ENCODE measurements at places on chromosomes 1 and 21.

DNA sequence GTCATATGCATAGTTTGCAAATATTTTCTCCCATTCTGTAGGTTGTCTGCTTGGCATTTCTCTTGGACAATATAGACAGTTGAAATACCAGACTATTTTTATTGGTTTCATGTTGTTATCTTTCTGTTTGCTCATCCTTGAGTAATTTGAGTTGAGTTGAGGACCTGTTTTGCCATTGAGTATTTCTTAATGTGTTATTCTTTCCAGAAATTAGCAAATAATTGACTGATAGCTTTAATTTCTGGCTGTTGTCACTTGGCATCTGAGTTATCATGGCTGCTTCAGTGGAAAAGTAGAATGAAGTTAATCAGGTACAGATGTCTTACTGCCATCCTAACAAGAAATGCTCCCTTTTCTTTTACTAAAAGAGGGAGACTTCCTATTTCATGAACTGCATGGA is 264.8 kb upstream of the DUSP10 start:
- DNase-seq = no peak

DNA sequence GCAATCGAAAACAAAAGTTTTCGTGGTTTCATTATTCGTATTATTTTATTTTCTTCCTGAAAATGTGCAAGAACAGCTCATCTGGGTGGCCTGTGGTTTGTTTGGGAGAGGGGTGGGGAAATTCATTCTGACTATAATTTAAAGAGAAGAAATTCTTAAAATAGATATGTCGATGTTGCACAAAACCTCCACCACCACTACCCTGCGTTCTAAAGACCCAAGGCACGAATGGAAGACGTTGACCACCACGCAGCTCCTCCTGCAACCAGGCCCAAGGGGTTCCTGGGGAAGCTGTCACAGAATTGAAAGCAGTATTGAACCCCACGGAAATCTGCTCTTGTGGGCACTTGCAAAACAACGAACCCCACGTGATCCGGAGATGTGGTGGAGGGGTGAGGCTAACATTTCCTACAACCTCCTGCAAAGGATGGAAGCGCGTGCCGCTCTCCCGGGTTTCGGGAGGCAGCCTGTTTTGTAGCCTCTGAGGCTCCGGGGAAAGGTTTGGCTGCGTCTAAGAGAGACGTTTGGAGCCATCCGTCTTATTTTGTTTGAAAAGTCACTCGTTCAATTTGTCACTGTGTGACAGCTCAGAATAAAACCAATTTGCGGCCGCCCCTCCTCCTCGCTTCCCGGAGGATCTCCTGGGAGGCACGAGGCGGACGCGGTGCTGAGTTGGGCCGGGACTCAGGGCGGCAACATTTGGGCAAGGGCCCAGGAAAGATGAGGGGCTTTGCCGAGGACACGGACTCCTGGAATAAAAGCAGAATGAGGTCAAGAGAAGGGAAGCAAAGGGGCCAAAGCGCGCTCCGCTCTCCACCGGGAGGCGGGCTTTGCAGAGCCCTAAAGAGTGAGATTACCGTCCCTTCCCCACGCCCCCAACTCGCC is 810 bp upstream of the HLX start:
- DNase-seq = peak; percentile 71

DNA sequence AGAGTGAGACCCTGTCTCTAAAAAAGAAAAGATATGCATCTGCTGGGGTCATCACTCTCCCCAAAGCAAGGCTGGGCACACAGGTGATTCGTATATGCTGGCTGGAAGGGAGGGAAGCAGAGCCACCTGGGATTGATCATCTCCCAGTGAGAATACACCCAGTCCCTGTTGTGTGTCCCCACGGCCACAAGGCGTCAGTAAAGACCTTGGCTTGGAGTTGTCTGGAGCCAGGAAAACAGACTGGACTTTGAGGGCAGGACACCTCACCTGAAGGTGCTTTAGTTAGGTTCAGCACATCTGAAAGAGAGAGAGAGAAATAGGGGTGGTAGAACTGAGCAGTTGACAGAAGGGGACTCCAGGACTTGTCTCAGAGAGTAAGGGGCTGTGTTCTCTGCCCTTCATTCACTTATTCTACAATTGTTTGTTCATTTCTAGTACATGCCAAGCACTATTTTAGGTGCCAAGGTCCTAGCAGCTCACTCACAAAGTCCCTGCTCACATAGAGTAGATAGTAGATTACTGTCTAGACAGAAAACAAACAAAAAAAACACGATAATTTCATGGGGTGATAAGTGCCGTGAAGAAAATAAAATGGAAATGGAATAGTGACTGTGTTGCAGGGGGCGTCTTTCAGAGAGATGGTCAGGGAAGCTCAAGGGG is 13.5 kb downstream of the CITED4 start:
- no peak for DNase-seq

- no peak for DNase-seq
These were observed 23.7 kb downstream of the PSMG1 start for GRCh38 chr21:39159342-39160063.

DNA sequence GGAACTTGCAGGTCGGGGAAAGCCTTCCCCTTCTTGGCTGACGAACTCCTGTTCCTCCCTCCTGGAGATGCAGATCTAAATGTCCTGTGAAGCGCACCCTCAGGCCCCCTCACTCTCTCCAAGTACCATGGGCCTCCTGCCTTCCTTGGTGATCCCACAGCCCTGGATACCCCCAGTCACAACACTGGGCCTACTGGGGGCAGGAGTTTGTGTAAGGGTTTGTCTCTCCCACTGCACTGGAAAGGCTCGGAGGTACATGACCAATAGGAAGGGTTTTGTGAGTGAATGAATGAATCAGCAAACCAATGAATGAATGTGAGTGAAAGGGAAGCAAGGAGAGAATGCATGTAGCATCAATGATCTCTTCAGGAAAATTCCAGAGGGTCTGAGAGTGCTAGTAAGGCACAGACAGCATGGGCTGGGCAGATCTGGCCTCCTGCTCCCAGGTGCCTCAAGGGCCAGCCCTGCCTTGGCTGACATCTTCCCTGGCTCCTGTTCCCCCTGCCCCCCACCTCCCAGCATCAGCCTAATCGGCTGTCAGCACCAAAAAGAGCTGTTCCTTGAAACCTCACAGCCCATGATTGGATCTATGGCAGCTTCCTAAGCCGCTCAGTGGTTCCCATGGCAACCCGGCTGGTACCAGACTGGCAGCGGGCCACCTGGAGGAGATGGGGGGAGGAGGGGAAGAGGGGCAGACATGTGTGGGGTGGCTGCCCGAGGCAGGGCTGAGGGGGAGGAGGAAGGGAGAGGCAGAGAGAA is 95.8 kb downstream of the VWA5B1 start:
- DNase-seq = no peak

GRCh38 chr1:228935855-228936727 is 200.8 kb downstream of the RHOU start:
- DNase-seq = no peak

- no peak for DNase-seq
These were observed 39.9 kb upstream of the GBP5 start for GRCh38 chr1:89312572-89312971.

GRCh38 chr1:9413877-9414213 is 121.2 kb downstream of the SPSB1 start:
- peak; percentile 76 for DNase-seq

GRCh38 chr21:45386336-45386727 is 18.6 kb upstream of the COL18A1 start:
- peak; percentile 48 for DNase-seq

- no peak for DNase-seq
These were observed 16.9 kb downstream of the MTARC1 start for GRCh38 chr1:220803401-220804201.

DNA sequence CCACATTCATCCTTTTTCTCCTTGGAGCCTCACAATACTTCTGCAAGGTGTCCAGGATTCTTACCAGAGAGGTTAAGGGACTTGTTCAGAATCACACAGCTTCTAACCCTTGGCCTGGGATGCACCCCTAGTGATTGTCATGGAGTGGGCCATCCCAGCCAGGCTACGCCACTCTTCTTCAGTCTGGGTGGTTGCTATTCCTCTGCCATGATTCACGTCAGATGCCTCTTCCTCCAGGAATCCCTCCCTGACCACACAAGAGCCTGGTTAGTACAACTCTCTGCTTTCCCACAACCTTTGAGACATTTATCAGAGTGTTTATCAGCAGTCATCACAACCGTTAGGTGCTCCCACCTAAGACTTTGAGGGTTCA is 121.8 kb downstream of the EPHB2 start:
- DNase-seq = no peak

DNA sequence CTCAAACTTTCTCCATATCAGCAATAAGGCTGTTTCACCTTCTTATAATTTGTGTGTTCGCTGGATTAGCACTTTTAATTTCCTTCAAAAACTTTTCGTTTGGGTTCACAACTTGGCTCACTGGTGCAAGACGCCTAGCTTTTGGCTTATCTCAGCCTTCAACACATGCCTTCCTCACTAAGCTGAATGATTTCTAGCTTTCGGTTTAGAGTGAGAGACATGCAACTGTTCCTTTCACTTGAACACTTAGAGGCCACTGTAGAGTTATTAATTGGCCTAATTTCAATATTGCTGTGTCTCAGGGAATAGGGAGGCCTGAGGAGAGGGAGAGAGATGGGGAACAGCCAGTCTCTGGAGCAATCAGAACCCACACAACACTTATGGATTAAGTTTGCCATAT is 41.2 kb upstream of the IFNLR1 start:
- no peak for DNase-seq

- no peak for DNase-seq
These were observed 33.3 kb downstream of the PTPRC start for GRCh38 chr1:198672124-198672523.

GRCh38 chr1:38088791-38089190 is 42.2 kb upstream of the POU3F1 start:
- DNase-seq = no peak

GRCh38 chr1:51945591-51945990 is 44.9 kb downstream of the RAB3B start:
- no peak for DNase-seq

DNA sequence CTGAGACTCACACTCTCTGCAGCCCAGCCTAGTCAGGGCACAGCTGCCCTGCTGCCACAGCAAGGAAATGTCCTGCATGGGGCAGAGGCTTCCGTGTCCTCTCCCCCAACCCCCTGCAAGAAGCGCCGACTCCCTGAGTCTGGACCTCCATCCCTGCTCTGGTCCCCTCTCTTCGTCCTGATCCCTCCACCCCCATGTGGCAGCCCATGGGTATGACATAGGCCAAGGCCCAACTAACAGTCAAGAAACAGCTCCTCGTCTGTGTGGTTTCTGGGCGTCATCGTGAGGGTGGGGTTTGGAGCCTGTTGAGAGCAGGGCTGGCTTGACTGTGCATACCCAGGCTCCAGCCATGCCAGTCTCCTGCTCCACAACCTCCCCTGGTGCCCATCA is 19.5 kb downstream of the FAAH start:
- DNase-seq = no peak

DNA sequence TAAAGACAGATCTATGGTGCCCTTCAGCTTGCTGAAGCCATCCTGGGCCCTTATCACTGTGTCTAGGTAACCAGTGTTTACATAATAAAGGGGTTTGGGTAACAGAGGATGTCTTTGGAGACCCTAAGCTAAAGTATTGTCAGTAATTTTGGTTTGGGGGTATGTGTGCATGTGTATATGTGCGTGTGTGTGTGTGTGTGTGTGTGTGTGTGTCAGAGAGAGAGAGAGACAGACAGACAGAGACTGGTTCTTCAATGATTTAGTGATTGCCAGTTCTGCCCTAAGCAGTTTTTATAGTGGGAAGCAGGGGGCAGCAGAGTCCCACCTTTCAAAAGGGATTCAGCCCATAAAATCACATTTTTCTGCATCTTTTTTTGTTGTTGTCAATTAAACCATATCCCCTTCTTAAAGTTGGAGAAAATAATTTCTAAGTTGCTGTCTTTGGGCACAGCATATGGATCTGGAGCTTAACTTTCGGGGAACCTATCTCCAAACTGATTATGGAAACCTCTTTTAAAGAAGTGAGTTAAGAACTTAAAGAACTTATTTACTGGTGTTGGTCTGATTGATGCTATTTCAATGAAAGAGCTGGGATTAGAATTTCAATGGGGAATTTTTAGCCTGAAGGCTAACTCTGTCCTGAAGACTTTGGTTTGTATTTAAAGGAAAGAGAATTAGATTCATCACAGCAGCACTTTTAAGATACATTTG is 51.1 kb downstream of the ZNF326 start:
- no peak for DNase-seq

DNA sequence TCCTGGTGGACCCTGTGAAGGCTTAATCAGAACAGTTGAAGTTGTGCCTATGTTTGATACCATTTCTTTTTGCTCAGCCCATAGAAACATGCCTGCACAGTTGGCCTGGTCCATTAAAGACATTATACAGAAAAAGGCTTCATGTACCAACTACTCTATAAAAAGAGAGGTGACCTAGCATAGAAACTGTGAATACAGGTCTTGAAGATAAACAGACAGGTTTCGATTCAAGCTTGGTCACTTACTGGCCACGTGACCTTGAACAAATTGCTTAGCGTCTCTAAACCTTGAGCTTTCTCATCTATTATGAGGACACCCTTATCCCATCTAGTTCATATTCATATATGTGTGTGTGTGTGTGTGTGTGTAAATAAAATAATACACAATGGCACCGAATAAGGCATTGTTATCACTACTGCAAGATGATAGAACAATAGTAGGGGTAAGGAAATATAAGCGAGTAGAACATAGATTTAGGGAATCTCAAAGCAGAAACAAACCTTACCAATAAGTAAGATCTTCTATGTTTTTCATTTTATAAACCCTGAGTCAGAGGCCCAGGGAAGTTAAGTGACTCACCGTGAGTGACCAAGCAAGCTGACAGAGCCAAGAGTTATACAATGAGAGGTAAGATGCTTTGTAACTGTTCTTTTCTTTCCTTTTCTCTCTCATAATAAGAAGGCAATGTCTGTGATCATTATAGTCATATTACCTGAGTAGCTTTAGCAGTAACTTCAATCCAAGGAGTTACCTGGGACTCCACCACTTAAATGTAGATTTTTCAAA is 476.8 kb upstream of the DEPDC1 start:
- no peak for DNase-seq

- DNase-seq = no peak
These were observed 48.1 kb downstream of the TENT5C start for GRCh38 chr1:117653732-117654492.

- DNase-seq = no peak
These were observed 179.9 kb downstream of the DENND1B start for GRCh38 chr1:197595304-197595904.

DNA sequence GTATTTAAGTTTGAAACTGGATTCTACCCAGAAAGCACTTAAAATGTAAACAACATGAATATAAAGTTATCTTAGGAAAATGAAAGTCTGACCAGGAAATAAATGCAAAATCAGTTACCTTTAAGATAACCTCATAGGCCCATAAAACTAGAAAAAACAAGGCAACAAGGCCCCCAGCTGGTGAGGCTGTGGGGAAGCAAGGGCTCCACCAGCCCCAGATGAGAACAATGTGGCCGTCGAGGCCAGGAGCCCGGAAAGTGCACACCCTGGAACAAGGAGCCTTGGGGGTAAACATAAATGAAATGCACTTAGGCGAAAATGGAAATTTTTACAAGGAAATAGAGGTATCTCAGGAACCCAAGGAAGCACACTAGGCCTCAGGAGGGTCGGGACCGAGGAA is 37.9 kb upstream of the BMP8B start:
- DNase-seq = no peak

- no peak for DNase-seq
These were observed 4.2 kb downstream of the PLA2G5 start for GRCh38 chr1:20074055-20074724.
